NB4 (cell line): ENCODE measurements at places on chromosomes 4 and X.

DNA sequence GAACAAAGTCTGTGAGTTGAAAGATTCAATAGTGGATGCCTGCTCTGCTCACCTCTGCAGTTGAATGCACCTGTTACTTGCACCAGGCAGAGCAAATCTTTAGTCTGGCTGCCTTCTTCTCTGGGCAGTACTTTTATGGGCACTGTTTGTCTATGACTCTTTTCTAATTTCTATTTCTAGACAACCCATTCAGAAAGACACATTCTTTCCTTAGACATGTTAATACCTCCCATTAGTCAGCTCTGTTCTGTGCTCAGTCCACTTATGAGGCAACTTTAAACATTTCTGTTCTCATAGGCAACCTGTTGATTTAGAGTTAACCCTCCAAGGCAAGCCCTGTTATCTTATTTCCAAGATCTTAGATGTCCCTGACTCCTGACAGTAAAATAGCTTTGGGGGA lies 108.9 kb downstream of the SYNPO2 start:
- no peak for DNase-seq

DNA sequence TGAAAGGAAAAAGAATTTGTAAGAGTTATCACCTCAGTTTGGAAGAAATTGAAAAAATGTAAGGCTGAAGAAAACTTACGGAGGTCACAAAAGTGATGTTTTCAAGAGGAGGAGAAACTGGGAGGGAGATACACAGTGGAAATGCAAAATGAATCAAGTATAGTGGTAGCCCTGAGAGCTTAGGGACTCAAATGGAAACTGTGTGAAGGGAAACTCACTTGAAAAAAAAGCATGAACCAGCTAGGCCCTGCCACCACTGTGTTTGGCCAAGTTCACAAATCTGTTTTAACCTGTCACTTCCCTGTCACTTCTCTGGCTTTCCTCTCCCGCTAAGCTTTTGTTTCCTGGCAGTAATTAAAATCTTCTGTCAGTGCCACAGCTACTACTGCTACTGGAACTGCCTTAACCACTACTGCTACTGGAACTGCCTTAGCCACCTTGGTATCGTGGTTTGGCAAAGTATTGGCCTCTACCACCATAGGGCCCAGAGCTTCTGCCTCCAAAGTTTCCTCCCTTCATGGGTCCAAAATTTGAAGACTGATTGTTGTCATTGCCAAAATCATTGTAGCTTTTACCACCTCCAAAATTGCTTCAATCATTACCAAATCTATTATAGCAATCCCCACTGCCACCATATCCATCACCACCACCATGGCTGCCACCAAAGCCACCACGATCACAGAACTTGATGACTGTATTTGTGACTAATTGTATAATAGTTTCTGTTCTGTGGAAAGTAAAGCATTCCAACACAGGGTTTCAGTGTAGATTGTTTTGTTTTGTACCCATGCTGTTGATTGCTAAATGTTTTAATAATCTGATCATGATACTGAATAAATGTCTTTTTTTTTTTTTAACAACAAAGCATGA lies 41.5 kb downstream of the SMARCA5 start:
- DNase-seq: no peak

DNA sequence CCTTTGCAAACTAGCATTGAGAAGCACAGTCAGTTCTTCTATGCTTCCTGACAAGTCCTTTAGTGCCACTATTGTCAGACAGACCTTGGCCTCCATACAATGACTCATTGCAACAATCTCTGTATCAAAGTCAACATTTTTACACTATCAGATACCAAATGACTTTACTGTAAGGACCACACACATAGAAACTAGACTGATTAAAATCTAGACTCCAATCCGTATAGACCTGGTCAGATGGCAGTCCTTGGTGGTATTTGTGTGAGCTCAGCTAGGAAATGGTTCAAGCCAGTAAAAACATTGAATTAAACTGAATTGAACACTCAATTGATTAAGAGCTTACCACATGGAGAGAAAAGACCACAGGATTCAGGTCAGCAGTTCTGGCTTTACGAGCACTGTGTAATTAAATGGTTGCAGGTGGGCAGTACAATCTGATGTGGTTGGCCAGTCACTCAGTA lies 549.8 kb upstream of the LCORL start:
- no peak for DNase-seq

GRCh38 chr4:175747250-175747649 lies 64.8 kb downstream of the GPM6A start:
- DNase-seq: no peak

DNA sequence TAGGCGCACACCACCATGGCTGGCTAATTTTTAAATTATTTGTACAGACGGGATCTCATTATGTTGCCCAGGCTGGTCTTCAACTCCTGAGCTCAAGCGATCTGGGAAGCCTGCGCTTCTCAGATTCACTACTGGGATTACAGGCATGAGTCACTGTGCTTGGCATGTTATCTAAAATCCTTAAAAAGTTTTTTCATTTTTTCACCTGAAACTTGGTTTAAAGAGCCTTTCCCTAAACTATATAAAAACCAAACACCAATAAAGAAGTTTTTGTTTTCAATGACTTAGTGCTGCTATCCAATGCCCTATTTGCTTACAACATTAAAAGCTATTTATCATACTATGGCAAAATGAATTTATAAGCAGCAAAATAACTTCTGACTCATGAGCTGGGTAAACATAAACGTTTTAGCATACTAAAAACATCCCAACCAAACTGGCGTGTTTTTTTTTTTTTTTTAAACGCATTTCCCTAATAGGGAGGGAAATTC lies 127.8 kb downstream of the UBE2K start:
- DNase-seq: no peak

GRCh38 chr4:138736362-138736761 lies 279.2 kb upstream of the NOCT start:
- DNase-seq: no peak

- no peak for DNase-seq
Observed at GRCh38 chr4:89316211-89316610, 8.6 kb upstream of the GPRIN3 start.

GRCh38 chr4:37650481-37650880 lies 35.7 kb downstream of the RELL1 start:
- peak; percentile 35 for DNase-seq

- peak; percentile 42 for DNase-seq
Observed at GRCh38 chr4:15006416-15007024, 4.2 kb downstream of the CPEB2 start.

GRCh38 chr4:22637306-22637705 lies 55.4 kb upstream of the GBA3 start:
- DNase-seq: no peak

DNA sequence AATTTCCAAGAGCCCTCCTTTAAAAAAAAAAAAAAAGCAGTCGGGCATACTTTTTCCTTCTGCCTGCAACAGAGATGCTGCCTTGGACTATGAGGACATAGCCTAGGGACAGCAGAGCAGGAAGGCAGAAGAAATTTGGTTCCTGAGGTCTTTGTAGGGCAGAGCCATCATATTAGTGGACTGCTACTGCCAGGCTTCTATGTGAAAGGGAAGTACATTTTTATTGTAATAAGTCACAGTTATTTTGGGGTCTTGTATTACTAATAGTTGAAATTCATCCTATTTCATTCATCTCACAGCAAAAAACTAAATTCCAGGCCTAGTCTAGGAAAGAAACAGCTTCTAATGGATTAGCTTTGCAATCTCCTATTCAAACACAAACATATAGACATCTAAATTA lies 211.2 kb downstream of the NSUN7 start:
- DNase-seq: no peak

DNA sequence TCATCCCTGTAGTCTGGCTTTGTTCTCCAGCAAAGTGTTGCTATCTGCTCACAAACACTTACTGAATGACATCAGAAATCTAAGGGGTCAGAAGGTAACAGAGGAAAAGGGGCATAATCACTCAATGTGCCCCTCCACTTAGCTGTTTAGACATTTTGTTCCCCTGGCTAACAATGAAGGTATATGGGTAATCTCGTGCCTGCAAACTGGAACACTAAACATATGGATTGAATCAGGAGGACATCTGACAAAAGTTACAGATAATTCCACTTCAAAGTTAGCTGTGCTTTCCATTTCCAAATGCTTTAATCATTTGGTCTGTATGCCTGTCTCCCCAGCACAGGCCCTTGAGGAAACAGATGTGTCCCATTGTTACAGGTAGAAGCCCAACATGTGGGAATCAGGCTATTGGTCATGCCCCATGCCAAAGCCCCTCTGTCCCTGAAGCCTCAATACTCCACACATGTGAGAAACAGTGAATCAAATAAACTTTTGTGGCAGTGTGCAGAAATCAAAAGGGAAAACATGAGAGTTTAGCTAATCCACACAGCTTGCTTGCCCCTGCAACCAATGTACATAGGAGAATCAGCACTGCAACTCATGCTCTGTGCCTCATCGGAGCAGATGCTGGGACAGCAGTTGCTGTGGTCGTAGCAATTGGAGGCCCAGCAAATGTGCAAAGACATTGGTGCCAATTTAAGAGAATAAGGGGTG lies 111.7 kb downstream of the RNF150 start:
- DNase-seq: no peak

GRCh38 chrX:84475596-84475995 lies 26.7 kb downstream of the HDX start:
- DNase-seq: no peak

GRCh38 chr4:4874254-4874653 lies 14.8 kb downstream of the MSX1 start:
- no peak for DNase-seq

DNA sequence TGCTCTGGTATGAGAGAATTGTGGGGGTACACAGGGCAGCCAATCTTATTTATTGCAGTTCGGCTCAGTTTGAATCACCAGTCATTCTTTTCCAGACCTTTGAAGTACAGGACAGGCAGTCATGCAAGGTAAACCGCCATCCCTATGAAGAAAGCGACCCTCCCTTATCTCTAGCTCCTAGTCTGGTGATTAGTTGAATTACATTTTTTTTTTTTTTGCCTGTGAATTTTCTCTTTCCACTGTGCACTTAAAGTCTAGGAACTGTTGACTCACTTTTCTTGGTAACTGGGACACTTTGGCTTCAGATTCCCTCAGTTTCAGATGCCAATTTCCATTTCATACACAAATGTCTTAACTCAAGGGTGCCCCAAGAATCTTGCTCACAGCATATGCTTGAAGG lies 82.4 kb upstream of the FAM9C start:
- no peak for DNase-seq

DNA sequence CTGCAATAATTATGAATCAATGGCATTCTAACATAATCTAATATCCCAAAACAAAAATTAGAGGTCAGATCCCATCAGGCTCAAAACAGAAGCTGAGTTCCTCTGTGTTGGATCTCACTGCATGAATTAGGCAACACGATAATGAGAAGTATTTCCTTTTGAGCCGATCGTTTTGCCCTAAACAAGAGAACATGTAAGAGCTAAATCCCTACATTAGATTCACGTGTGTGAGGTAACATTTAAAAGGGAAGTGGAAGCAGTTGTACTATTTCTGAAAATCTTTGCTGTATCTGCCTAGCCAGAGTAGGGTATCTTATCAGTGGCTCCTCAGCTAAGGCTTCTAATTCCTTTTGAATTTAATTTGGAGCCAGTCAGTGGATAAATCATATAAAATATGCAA lies 115.6 kb downstream of the C4orf51 start:
- DNase-seq: no peak

DNA sequence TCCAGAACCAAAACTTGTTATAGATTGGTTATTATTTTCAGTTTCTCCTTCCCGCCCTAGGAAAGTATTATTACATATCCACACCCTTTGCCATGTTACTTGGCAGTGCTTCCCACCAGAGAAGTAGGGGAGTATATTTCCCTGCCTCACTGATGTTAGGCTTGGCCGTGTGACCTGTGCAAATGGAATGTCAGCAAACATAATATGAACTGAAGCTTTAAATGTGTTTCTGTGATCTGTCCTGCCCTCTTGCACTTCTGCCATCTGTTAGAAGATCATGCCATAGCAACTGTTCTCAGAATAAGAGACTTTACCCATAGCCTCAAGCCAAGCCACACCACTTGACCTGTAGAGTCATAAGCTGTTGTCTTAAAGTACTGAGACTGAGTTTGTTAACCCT lies 36.7 kb upstream of the NEUROG2 start:
- DNase-seq: no peak

DNA sequence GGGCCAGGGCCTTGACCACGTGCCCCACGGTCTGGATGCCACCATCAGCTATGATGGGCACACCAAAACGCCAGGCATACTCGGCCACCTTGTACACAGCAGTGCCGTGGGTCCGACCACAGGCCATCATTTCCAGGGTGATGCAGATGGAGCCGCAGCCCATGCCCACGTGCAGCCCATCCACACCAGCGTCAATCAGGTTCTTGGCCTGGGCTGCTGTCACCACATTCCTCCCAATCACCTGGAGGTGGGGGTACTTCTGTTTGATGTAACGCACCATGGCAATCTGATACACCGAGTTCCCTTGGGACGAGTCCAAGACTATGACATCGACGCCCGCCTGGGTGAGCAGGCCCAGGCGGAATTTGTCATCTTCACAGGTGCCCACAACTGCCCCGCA lies 221.2 kb upstream of the ATP6AP2 start:
- DNase-seq: no peak

GRCh38 chr4:8332891-8333331 lies 63.4 kb downstream of the HTRA3 start:
- DNase-seq: no peak

DNA sequence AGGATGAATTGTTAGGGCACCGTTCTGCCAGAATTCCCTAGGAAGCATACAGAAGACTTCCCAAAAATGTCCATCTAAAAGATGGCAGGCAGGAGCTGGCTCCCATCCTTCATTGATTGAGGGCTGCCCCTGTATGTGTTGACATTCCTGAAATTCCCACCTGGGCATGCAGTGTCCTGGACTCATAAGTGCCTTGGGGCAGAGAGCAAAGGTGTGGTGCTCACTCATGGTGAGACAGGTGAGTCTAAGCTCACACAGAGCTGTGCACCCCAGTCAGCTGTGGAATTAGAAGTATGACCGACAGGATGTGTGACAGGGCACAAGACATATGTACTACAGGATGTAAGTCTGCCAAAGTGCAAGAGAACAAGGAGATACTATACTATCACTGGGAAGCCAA lies 271.9 kb downstream of the MID1IP1 start:
- no peak for DNase-seq

DNA sequence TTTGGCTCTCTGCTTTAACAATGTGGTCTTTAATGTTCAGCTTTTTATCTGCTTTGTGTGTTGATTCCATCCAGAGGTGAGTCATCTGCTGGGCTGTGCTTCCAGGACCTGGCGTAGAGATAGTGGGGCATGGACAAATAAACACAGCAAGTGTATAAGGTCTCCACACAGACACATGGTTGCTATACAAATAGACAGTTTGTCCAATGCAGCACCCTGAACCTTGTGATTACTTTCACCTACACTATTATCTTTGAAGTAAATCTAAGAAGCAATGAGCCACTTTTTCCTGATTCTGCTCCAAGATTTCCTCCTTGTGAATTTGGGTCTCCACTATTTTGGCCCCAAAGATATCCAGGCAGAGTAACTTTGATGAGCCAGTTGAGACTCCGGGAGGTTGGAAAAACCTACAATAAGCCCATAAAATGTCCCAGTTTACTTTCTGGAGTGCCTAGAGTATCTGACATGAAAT lies 12.1 kb downstream of the PPARGC1A start:
- no peak for DNase-seq

GRCh38 chr4:185219551-185220344 lies 10.3 kb downstream of the SNX25 start:
- peak; percentile 60 for DNase-seq
